ENCODE measurements at places on chromosomes 7 and 10. TPM values are rescaled to one million over a fixed set of nuclear protein-coding genes. Genes with fewer than 3 reads are reported as not detected.

The HECW1 gene
- 0.32 TPM for total RNA-seq

The AHR gene
- total RNA-seq, result 145 TPM

GRCh38 chr10:113899952-113900598, 45.6 kb downstream of the NHLRC2 start:
- DNase-seq, result no peak

GRCh38 chr7:148783801-148784527, 85.3 kb downstream of the CUL1 start:
- no peak for DNase-seq

DNA sequence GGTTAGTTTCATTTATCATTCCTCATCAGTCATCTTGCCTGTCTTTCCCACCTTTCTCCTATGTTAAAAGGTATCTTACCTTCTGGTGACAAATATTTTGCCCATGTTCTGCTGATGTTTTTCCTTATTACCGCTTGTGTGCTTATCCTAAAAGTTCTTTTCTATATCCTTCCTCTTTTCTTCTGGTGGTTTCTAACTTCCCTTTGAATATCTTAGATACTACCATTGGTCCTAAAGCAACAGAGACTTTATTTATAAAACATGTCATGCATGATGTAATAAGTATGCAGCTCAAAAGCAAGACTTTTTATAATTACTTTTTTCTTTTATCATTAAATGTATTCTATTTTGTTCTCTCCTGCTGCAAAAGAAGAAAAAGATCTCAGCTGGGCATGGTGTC, 24.8 kb downstream of the TBC1D12 start:
- no peak for DNase-seq

DNA sequence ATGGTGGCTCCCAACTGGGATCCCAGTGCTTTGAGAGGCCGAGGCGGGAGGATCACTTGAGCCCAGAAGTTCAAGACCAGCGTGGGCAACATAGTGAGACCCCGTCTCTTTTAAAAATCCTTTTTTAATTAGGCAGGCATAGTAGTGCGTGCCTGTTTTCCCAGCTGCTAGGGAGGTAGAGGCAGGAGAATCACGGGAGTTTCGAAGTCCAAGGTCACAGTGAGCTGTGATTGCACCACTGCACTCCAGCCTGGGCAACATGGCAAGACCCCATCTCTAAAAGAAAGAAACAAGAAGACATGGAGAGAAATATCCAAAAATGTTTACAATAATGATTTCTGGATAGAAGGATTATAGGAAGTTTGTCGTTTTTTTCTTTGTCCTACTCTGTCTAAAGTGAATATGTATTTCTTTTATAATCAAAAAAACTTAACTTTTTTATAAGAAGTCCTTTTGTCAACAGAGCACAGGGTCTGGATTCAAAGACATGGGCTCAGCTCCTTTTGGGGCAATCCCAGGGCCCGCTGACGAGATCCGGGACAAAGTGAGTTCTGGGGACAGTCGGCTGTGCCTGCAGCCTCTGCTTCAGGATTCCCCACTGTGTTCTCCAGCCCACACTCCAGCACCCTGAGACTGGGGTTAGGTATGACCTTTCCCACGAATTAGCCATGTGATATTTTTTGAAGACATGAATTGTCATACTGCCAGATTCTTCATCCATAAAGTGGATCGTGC, 45.6 kb downstream of the PDGFA start:
- peak; percentile 7 for DNase-seq

Data from suprapubic skin (tissue), 4 donors.